ENCODE measurements at places on chromosomes 11 and 22. TPM values are rescaled to one million over a fixed set of nuclear protein-coding genes. Genes with fewer than 3 reads are reported as not detected.

The SPTBN2 gene
- total RNA-seq: 20.9 TPM

The OR51B2 gene
- total RNA-seq: 1.0 TPM

The KDM4E gene
- total RNA-seq: not detected

The SMIM35 gene
- total RNA-seq: not detected

The CYTH4 gene
- 20.5 TPM for total RNA-seq

The OPCML gene
- total RNA-seq: 0.41 TPM

The MMP8 gene
- 0.51 TPM for total RNA-seq

The SH3BP1 gene
- 31.8 TPM for total RNA-seq

The ARHGAP42 gene
- total RNA-seq: 45.4 TPM

The ACTN3 gene
- 91.4 TPM for total RNA-seq

The CHRNA10 gene
- total RNA-seq: not detected

The PHETA2 gene
- total RNA-seq: 18.6 TPM

The SCO2 gene
- total RNA-seq: 1.3 TPM

The CABP4 gene
- 1.1 TPM for total RNA-seq

The INTS4 gene
- total RNA-seq: 48.1 TPM

The C22orf31 gene
- 0.62 TPM for total RNA-seq

The SLC29A2 gene
- total RNA-seq: 10.2 TPM

The CDON gene
- total RNA-seq: 35.2 TPM

Measured in tongue (tissue), 3 donors.